ENCODE measurements at places on chromosomes 11 and 22.

DNA sequence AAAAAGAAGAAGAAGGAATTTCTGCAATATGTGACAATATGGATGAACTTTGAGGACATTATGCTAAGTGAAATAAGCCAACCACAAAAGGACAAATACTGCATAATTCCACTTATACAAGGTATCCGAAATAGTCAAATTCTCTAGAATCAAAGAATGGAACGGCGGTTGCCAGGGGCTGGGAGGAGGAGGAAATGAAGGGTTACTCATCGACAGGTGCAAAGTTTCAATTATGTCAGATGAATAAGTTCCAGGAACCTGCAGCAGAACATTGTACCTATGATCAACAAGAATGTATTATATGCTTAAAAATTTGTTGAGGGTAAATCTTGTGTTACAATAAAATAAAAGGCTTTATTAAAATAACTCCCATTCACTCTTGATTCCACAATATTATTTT, 49.0 kb downstream of the SC5D start:
- no peak for DNase-seq

DNA sequence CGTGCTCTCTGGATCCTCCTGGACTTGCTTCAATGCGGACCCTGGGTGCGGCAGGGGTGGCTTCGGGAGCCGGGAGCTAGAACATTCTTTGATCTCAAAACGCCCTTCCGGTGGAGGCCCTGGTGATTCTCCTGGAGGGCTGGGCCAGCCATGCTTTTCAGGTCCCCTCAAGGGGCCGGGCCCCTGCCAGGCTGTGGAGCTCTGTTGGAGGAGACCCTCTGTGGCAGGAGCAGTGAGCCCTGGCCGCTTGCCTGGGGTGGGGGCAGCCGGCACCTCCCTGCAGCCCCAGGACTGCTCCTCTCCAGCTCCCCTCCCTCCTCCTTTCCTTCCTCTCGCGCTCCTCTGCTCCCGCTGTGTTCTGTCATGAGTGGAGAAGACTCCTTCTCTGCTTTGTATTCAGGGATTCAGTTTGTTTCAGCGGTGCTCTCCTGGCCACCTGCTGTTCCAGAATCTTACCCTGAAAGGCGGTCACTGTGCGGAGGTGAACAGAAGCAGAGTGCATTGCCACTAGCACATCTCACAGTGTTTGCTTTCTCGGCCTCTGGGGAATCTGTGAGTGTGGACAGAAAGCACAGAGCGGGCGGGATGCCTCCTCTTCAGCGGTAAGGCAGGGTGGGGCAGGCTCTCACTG, 289.1 kb downstream of the TBC1D22A start:
- DNase-seq = peak; percentile 59

- DNase-seq = no peak
Measured at GRCh38 chr22:45493286-45493771, 9.4 kb upstream of the FBLN1 start.

DNA sequence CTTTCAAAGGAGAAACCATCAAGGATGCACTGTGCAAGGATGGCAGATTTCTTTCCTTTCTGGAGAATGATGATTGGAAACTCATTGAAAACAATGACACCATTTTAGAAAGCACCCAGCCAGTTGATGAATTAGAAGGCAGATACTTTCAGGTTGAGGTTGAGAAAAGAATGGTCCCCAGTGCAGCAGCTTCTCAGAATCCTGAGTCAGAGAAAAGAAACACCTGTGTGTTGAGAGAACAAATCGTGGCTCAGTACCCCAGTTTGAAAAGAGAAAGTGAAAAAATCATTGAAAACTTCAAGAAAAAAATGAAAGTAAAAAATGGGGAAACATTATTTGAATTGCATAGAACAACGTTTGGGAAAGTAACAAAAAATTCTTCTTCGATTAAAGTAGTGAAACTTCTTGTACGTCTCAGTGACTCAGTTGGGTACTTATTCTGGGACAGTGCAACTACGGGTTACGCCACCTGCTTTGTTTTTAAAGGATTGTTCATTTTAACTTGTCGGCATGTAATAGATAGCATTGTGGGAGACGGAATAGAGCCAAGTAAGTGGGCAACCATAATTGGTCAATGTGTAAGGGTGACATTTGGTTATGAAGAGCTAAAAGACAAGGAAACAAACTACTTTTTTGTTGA, 9.8 kb downstream of the FAM111A start:
- no peak for DNase-seq

GRCh38 chr22:48780597-48781277, 1046.9 kb downstream of the BRD1 start:
- no peak for DNase-seq

DNA sequence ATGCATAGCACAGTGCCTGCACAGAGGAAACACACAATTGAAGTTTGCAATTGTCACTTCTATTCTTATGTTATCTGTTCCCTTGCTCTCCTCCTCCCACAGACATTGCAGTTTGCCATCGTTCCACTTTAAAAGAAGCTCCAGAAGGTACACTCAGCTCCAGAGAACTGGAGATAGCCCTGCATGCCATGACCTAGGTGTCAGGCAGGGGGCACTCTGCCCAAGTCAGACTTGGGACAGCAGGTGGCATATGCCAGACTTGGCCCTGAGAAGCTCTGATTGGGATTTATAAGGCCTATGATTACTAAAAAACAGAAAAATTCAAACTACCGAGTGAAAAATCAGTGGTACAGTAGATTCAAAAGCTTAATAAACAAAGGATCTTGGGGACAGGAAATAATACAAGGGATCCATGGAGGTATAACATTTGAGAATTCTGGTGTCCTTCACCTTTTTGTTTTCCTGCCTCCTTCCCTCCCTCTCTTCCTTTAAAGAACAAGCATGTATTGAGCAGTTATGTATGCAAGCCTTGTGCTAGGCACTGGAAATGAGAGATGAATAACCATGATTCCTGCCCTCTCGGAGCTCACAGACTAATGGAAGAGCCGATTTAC, 40.0 kb downstream of the TENM4 start:
- no peak for DNase-seq

DNA sequence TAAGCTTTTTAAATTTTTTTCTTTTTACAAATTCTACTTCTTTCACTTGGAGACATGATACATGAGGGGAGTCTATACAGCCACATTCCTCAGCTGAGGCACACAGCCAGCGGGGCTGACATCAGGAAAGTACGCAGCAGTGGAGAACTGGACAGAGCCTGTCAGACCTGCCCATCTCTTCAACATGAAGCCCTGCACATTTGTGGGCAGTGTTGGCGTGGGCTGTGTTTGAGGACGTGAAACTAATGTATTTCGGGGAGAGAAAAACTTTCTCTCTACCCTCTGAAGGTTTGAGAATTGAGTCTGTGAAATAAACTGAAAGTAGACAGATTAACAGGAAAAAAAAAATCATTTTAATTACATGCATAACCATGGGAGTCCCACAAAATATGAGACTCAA, 84.8 kb upstream of the HTATIP2 start:
- DNase-seq = no peak

DNA sequence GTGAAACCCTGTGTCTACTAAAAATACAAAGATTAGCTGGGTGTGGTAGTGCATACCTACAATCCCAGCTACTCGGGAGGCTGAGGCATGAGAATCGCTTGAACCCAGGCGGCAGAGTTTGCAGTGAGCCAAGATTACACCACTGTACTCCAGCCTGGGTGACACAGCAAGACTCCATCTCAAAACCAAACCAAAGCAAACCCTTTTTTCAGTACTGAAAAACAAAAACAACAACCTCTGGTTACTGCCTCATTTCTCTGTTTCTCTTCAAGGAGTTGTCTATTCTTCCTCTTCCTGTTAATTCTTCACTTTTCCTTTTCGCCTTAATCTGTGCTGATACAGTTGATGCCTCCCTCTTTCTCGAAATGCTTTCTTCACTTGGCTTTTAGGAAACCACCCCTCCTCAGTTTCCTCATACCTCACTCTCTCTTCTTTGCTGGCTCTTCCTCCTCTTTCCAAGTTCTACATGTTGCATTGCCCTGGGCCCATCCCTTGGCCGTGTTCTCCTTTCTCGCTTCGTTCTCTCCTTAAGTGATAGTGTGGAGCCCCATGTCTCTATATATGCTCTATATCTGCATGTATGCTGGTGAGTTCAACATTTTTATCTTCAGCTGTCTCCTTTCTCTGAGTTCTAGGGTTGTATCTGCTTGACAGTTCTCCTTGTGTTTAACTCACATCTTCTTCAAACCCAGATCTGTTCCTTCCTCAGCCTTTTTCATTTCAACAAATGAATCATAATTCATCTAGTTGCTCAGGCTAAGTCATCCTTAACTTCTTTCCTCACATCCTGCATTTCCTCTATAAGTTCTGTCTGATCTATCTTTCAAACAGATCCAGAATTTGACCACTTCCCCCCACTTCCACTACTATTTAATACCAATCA, 37.1 kb downstream of the NUCB2 start:
- no peak for DNase-seq

- no peak for DNase-seq
Measured at GRCh38 chr11:111748035-111748804, 18.0 kb downstream of the PPP2R1B start.

- no peak for DNase-seq
Measured at GRCh38 chr11:125532668-125533067, 36.6 kb upstream of the FEZ1 start.

DNA sequence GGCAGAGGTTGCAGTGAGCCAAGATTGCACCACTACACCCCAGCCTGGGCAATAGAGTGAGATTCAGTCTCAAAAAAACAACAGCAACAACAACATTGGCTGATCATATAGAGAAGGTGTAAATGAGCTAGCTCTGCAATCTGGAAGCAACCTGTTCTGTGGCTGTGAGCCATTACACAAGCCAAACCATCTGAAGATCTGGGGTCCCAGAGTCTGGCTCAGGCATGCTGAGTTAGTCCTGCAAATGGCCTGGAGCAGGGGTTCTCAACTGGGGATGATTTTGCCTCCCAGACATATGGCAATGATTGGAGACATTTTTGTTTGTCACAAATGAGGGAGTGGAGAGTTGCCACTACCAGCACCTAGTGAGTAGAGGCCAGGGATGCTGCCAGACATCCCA, 42.3 kb upstream of the RAB1B start:
- DNase-seq = no peak

- no peak for DNase-seq
Measured at GRCh38 chr11:74357449-74357848, 40.8 kb downstream of the PGM2L1 start.

- peak; percentile 57 for DNase-seq
Measured at GRCh38 chr22:50058906-50059880, 1.1 kb upstream of the TTLL8 start.

GRCh38 chr11:67268081-67268961, 2.0 kb downstream of the GRK2 start:
- no peak for DNase-seq

- no peak for DNase-seq
Measured at GRCh38 chr11:118200901-118201680, 23.7 kb downstream of the JAML start.

GRCh38 chr11:33086017-33086416, 46.6 kb downstream of the TCP11L1 start:
- DNase-seq = no peak

- DNase-seq = no peak
Measured at GRCh38 chr22:21791635-21792625, 56.3 kb upstream of the YPEL1 start.

GRCh38 chr22:45784357-45785277, 113.0 kb downstream of the ATXN10 start:
- DNase-seq = no peak

GRCh38 chr11:45847911-45848316, 639 bp downstream of the CRY2 start:
- DNase-seq = no peak

GRCh38 chr11:31237819-31238760, 131.4 kb downstream of the DCDC1 start:
- DNase-seq = peak; percentile 77

GRCh38 chr11:19818619-19819018, 106.0 kb downstream of the NAV2 start:
- DNase-seq = no peak

- no peak for DNase-seq
Measured at GRCh38 chr11:88169881-88170280, 5.4 kb downstream of the RAB38 start.

- DNase-seq = no peak
Measured at GRCh38 chr22:22452211-22452610, 56.3 kb downstream of the ZNF280B start.

- peak; percentile 11 for DNase-seq
Measured at GRCh38 chr11:114354076-114354475, 46.2 kb downstream of the C11orf71 start.

DNA sequence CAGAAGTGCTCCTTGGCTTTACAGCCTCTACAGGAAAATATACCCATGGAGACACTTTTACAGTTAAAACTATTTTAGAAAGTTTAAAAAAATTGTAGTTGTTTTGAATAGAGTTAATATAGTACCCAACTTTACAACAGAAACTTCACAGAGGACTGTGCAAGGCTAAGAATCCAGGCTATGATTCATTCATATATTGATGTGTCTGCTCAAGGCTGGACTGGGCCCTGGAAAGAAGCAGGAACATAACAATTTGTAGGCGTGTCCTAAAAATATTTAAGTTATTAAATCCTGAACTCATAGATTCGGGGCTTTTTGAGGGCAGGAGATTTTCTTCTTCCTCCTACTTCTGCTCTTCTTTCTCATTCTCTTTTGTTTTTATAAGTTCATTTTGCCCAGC, 291.5 kb upstream of the CCDC179 start:
- DNase-seq = no peak

DNA sequence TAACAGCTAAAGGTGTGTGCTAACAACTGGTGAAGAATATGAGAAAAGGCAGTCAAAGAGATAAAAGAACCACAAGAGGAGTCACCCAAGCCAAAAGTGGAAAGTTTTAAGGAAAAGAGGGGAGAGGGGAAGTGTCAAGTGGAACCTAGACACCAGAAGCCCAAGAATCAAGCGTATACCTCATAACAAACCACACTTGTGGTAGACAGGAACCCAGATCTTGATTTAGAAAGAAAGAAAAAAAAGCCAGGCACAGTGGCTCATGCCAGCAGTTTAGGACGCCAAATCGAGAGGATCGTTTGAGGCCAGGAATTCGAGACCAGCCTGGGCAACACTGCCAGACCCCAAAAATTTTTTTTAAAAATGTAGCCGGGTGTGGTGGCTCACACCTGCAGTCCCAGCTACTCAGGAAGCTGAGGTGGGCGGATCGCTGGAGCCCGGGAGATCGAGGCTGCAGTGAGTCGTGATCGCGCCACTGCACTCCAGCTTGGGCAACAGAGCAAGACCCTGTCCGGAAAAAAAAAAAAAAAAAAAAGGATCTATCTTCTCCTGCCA, 877 bp downstream of the SLC25A17 start:
- DNase-seq = no peak

DNA sequence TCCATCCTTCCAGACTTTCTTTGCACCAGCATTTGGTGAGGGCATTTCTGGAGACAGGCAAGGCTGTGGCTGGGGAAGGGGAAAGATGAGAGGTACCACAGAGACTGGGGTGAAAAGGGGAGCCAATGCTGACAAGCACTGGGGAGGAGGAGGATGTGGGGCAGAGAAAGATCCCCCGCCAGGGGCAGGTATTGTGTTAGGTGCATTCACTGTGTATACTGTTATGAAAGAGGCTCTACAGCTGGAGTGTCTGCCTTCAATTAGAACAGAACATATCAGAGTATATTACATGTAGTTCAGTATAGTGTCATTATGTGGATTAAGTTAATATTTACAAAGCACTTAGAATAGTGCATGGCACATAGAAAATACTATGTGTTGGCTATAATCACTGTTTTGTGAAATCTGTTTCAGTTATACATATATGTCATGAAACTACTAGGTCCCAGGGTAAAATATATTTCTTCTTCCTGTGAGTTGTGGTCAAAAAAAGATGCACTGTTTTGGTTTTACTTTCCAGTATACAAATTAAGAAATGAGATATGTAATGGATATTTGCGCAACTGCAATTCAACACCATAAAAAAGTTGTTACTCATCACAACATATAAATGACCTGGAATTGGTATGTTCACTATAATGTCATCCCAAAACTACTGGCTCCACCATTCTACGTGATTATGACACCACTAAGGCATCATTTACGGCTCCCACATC, 8.4 kb downstream of the MSANTD2 start:
- no peak for DNase-seq

Data from retina (tissue), 1 donor.